ENCODE measurements at places on chromosomes 6 and 20.

- DNase-seq, result no peak
Observed at GRCh38 chr20:2051946-2052345, 49.7 kb upstream of the STK35 start.

GRCh38 chr6:93859971-93860370, 440.6 kb upstream of the EPHA7 start:
- no peak for DNase-seq

DNA sequence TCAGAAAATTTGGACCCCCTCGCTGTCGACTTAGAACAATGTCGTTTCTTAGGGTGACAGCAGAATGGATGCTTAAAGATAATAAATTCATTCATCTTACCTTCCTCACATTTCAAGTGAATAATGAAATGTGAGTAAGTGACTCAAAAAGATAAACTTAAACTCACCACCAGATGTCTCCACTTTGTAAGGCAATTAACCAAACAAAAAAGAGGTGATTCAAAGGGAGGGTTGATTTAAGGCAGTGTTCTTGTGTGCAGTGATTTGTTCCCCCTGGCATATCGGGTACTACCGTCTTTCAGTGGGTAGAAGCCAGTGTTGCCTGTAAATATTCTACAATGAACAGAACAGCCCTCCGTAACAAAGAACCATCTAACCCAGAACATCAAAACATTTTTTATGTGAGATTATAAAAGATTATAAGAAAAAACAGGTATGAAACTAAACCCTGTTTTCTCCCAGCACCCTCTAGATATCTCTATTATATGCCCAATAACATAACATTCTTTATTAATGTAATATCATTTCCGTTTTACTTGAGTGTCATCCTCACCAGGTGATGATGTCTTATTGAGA, 589.7 kb downstream of the CBLN4 start:
- no peak for DNase-seq

GRCh38 chr6:142935553-142936517, 9.1 kb downstream of the HIVEP2 start:
- no peak for DNase-seq

GRCh38 chr20:2984956-2985661, 58.3 kb upstream of the GNRH2 start:
- DNase-seq, result no peak

DNA sequence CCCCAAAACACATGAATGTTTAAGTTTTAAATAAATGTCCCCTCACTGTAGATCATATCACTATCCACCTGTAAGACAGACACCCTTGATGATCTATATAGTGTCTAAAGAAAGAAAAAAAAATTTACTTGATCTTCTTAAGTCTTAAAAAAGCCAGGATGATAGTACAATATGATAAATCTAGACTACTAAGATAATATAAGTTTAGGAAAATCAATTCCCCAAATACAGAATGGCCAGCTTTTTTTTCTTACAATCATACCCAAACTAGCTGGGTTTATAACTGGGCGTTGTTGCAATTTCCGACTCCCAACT, 14.4 kb downstream of the ZNF217 start:
- no peak for DNase-seq

DNA sequence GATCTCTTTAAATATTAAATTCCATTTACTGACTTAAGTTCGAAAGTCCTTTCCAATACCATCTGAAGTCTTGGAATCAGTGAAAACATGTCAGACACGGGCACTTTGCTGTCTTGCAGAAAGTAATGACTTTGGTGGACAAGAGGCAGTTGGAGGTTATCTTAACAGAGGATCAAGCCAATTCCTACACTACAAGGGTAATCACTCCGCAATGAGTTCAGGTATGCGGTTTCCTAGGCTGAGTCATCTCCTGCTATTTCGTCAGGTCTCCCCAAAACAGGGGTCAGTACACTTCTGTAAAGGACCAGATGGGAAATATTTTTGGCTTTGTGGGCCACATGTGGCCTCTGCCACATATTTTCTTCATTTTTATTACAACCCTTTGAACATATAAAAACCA, 656.6 kb downstream of the KIF16B start:
- DNase-seq, result no peak

DNA sequence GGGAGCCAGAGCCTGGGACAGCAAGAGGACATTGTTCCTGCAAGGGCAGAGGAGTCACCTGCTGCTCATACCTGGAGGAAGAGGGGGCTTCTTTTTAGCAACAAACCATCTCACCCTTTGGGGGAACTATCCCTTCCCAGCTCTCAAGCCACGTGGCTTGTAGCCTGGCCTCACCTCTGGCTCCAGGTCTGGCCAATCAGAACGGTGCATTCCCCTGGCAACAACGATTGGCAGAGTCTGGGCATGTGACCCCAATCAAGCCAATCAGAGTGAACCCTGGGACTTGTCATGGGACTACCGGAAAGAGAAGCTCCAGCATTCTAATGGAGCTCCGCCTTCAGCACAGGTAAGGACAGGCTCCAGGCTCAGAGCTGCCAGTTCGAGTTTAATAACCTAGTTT, 33.6 kb downstream of the KCNB1 start:
- no peak for DNase-seq

DNA sequence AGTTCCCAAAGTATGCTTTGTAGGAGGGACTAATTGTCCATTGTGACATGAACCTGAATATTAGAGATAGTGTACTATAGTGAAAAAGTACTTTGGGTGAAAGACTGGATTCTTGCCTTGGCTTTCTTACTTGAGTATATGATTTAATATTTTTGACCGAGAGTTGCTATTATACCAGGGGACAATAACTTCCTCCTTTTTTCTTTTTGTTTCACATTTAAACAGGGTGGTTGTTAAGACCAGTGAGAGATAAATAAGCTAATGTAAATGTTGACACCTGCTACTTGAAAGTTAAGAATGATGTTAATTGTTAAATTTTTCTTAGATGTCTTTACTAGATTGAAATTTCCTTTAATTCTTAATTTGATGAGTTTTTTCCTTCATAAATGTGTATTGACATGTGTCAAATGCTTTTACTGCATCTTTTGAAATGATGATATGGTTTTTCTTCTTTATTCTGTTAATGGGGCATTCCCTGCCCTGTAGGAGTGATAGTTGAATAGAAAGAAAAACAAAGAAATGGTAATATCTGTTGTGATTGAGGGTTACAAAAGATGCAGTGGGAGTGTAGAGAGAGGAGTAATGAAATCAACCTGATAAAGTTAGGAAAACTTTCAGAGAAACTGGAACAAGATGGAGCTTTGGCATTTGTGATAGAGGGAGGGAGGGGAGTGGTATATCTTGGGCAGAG, 48.4 kb downstream of the ZFAND3 start:
- no peak for DNase-seq

- no peak for DNase-seq
Observed at GRCh38 chr6:23775127-23775526, 350.9 kb upstream of the NRSN1 start.
